ENCODE measurements at places on chromosomes 3 and 15.

DNA sequence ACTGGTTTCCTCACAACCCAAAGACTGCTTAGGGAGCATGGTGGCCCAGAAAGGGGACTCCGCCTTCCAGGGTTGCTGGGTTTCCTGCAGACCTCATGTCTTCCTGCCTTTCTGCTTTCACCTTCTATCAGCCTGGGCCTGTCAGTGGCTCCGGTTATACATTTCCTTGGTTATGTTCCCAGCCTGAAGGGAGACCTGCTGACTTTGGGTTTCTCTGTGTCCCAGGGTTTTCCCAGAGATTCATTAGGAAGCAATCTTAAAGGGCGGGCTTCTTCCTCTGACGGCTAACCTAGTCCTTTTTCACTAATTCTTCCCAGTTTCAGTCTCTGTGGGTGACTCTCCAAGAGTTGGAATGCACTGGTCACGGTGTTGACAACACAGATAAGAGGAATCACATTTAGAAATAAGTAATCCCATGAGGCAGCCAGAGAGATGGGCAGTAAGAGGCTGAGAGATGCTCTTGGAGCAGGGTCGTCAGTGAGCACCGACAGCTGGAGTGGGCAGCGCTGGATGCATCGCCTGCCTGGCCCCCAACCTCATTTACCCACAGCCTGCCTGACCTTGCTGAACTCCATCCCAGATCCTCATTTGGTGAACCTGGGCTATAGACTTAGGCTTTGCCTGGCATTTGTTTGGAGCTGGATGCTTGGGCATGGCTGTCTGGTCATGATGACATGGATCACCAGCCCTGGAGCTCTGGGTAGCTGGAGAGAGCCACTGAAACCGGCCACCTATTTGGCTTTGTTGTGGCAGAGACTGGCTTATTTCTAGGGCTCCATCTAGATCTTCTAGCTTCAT is 10.0 kb upstream of the EHD4 start:
- no peak for DNase-seq

- no peak for DNase-seq
Observed at GRCh38 chr15:63836579-63836978, 2.8 kb upstream of the HERC1 start.

DNA sequence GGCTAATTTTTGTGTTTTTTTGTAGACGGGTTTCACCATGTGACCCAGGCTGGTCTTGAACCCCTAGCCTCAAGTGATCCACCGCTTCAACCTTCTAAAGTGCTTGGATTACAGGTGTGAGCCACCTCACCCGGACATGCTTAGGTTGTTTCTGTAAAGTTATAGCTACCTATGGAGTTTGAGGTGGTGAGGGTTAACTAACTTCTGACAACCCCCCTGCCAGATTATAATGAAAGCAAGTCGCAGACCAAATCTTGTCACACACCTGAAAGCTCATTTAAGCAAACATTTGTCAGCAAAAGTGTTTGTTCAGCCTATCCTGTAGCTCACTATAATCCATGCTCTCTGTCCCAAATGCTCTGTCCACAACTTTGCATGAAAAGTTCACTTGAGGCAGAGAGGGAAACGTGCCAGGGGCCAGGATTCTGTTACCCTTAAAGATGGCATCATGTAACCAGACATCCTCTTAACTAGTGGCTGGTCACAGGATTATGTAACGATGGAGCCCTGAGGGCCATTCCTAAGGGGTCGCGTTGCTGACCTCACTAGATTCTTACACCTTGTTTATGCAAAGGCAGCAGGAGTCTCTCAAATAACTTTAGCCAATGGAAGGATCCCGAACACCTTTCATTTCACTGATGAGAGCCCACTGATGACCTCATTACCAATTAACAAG is 24.1 kb upstream of the SENP5 start:
- DNase-seq = no peak

DNA sequence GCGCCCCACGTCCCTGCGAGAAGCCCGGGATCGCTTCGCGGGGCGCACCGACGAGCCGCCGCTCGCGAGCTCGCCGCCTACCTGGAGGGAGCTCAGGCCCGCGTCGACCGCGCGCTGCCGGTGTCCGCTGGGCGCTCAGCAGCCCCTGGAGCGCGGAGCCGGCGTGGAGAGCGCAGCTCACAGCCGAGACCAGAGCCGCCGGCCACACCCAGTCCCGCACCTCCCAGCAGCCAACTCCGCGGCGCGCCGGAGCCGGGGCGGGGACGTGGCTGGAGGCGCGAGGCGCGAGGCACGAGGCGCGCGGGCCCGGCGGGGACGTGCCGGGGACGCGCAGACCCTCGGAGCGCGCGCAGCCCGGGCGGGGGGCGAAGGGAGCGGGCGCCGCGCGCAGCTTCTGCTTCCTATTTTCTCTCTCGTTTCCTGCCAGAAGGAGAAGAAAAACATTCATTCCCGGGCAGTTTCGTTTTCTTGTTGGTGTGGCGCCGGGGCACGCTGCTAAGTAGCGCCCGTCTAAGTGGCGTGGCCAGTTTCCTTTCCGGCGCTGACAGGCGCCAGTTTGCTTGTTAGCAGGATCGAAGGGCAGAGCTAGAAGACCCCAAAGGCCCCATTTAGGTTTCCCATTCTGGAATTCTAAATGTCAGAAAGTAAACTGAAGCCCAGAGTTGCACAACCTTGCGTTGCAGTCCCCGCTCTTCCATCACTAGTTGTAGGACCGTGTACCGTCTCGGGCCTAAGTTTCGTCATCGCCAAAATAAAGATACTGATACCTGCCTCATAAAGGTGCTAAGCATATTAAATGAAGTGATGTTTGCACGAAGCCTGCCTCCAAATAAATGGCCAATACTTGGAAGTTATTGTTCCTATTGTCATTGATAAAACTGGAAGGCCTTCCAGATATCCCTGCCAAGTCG is at the start of gene GNB4:
Gene GNB4, minus strand, starts transcription at position 206 of the 911 bp plus-strand sequence. CDS start 25,270 bp downstream, outside the sequence.
- peak; percentile 4 for DNase-seq

DNA sequence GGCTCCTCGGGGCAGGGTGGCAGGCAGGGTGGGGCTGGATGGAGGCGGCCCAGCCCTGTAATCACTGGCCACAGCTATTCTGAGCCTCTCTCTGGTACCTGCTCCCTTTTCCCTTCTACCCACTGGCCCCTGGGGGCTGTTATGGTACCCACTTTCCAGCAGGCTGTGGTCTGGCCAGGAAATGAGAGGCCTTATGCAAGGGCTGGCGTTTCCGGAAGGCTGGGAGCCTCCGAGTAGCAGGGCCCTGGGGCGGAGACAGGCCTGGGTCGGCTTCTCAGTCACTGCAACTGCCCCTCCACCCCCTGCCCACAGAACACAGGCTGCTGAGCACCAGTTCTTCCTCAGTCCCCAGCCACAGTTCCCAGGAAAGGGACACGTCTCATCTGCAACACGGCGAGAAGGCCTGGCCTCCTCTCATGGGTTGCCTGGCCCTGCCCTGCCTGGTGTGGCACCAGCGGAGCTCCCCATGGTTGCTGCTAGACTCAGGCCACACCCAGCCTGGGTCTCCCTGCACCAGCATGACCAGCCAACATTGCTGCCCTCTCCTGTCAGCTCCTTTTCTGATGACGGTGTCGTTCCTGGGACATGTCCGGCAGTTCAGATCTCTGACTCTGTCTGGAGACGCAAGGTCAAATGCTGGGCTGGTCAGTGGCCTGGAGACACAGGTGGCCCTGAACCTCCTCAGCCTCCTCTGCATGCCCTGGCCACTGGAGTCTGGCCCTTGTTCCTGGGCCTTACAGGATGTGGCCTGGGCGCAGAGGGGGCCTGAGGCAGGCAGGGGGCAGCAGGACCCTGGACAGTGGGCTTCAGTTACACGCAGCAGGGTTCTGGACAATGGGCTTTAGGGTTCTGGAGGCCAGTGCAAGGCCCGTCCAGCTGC is 6.5 kb downstream of the CHST13 start:
- DNase-seq = no peak

- no peak for DNase-seq
Observed at GRCh38 chr15:56293495-56294292, 50.0 kb upstream of the RFX7 start.

DNA sequence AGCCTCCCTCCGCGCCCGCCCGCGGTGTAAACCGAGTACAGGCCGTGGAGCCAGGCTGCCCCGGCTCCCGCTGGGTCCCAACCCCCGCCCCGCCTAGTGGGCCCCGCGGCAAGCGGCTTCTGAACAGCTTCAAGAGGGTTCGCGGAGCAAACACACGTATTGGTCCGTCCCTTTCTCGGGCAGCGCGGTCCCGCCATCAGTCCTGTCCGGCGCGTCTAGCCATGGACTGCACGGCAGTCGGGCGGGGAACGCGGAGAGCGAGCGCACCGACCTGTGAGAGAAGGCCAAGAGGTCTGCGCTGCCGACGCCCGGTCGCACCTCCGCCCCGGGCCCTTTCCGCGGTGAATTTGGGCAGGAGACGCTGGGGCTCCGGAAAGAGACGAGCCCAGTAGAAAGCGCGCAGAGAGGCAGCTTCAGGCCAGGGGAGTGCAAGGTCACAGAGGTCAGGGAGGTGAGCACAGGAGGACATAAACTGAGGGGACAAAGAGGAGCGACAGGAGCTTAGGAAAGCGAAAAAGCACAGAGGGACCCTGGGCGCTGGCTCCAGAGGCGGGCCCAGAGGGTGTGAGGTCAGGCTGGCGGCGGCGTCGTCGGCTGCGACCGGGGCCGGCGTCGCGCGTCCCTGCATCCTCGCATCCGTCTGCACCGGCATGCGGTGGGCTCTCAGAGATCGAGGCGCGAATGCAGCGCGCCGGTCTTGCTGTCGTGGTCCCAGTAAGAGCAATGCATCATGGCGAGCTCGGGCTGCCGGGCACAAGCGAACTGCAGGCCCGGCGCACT is 1.8 kb downstream of the FOXL2 start:
- no peak for DNase-seq

- no peak for DNase-seq
Observed at GRCh38 chr3:38834110-38834509, 18.1 kb upstream of the SCN10A start.

DNA sequence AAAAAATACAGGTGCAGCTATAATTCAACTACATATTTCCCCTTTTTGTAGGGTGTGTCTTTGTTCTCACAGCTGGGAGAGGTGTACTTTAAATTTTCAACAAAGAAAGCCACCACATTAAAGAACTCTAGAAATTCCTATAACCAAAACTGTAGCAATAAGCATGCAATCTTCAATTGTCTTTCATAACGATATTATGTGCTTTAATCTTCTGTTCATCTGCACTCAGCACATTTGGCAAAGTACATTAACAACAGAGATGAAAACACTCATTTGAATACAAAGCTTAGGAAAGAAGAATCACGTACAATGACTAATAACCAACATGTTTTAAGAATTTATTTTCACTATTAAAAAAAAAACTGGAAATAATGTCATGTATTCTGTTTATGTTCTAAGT is 1025.8 kb downstream of the ROBO1 start:
- no peak for DNase-seq
